GM23338 (cell line): ENCODE measurements at places on chromosomes 2 and 18. TPM values are rescaled to one million over a fixed set of nuclear protein-coding genes. Genes with fewer than 3 reads are reported as not detected.

SULT1C2 gene
- total RNA-seq, result 0.69 and 1.9 TPM in 2 replicates

PLEKHM3 gene
- total RNA-seq, result 5.6 and 8.8 TPM in 2 replicates

EPHA4 gene
- 6.2 and 7.2 TPM in 2 replicates for total RNA-seq

- no peaks in the 10 kb centered on the region for H3K27me3 ChIP-seq
- H3K36me3 ChIP-seq, result no peaks in the 10 kb centered on the region
- no peak for DNase-seq
- H3K4me3 ChIP-seq, result no peak overlapping the region
Observed at GRCh38 chr2:187991389-187991788, 300.3 kb upstream of the GULP1 start.

DNA sequence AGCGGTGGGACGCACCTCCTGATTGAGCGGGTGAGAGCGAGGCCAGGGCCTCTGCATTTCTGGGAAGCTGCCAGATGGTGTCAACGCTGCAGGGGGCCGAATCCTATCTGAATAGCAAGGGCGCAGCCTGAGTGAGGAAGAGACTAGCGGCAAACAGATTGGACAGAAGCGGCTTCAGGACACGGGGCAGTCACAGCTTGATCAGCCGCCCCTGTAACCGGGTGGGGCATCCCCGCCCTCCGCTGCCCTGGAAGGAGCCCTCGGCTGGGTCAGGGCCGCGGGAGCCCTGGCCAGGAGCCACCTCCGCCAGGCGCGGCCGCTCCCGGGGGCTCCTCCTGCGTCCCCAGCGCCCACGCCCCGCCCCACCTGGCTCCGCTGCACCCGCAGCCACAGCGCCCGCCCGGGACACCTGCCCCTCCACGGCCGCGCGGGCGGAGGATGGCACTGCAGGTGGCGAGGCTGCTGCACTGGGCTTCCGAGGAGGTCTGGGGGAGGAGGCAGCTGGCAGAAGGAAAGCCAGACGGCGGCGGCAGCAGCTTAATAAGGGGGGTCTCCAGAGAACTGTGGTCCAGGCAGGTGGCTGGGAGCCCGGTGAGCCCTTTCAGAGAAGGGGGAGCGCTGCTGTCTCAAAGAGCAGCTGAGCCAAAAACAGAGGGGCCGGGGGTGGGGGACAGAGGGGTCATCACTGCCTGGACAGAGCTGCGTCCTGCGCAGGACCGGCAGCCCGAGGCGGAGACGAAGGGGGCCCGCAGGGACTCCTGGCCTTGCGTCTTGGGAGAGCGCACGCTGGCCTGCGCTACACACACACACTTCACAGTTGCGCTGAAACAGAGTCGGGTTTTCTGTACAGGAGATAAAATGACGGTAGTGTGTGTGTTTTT lies 18.8 kb upstream of the SOX11 start:
- peak; percentile 53 for DNase-seq
- peaks cover 14% of the 10 kb centered on the region; the same call in 1 of the 2 replicates for H3K4me1 ChIP-seq
- peak overlapping the region; percentile 65 for H3K4me3 ChIP-seq
- H3K27ac ChIP-seq, result no peak overlapping the region
- peaks cover 55% of the 10 kb centered on the region for H3K27me3 ChIP-seq
- H3K36me3 ChIP-seq, result no peaks in the 10 kb centered on the region

DNA sequence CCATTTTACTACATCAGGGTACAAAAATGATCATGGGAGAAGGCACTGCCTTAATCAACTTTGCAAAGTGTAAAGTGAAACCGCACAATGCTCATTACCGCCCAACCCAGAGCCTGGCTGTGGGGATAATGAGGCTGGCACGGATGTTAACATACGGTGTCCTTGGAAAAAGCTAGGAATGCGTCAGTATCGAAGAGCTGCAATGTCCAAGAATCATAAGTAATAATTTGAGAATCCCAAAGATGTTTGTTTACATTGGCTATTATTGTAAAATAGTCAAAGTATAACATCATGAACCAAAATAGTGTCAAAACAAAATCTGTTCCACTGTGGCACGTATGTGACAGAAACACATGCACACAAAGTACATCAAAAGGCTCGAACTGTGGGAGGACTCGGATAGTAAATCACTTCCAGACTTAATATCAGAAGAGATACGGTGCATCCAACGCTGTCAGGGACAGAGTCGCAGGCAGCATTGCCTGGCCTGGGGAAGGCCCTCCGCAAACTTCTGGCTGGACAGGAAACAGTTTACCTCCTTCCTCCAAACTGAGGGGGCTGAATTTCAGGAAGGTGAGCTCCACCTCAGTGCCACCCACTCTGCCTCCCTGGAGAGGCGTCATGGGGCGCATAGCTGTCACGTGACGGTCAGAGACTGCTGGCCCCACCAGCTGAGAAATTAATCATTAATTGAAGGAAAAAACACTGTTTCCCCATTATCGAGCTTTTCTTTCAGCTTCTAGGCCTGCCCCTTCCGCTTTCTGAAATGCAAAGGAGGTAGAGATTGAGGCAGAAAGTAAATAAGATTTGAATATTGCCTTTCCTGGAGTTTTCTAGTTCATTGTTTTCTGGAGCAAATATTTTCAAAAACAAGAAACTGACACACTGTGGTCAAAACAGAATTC lies 1.8 kb upstream of the ID2 start:
- no peak overlapping the region for H3K27ac ChIP-seq
- peaks cover 81% of the 10 kb centered on the region for H3K27me3 ChIP-seq
- DNase-seq, result no peak
- peak overlapping the region; percentile 54 for H3K4me3 ChIP-seq
- peaks cover 53% of the 10 kb centered on the region for H3K4me1 ChIP-seq
- no peaks in the 10 kb centered on the region for H3K36me3 ChIP-seq

DNA sequence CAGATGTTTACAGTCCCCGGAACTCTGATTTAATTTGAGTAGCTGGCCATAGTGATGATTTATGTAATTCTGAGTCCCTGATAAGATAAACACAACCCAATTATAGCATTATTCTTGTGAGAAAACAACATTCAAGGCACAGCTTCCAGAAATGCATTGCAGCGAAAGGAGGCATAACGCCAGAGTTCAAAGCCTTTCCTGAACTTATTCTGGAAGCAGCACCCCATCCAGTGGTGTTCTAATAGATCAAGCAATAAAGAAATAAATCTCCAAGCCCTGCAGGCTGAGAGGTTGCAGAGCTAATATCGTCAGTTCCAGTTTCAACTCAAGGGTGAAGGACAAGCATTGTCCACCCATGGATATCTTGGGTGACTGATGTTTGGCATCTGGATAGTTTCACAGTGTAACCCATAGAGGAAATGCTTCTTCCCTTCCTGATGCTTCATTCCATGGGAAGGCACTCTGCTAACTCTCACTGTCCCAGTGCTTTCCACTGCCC lies 18.8 kb downstream of the CDH2 start:
- no peak overlapping the region for H3K27ac ChIP-seq
- peaks cover 29% of the 10 kb centered on the region for H3K4me1 ChIP-seq
- DNase-seq, result no peak
- H3K36me3 ChIP-seq, result no peaks in the 10 kb centered on the region
- H3K4me3 ChIP-seq, result no peak overlapping the region
